ENCODE measurements at places on chromosomes 5 and 9.
A peak's percentile ranks its signal among the peaks of the same experiment; 100 is the strongest.

- DNase-seq = no peak
These were observed 77.3 kb downstream of the UBE2QL1 start for GRCh38 chr5:6525910-6526309.

- no peak for DNase-seq
These were observed 72.0 kb downstream of the ZFAND5 start for GRCh38 chr9:72292874-72293607.

- DNase-seq = no peak
These were observed 92.1 kb upstream of the COX7C start for GRCh38 chr5:86525622-86526021.

DNA sequence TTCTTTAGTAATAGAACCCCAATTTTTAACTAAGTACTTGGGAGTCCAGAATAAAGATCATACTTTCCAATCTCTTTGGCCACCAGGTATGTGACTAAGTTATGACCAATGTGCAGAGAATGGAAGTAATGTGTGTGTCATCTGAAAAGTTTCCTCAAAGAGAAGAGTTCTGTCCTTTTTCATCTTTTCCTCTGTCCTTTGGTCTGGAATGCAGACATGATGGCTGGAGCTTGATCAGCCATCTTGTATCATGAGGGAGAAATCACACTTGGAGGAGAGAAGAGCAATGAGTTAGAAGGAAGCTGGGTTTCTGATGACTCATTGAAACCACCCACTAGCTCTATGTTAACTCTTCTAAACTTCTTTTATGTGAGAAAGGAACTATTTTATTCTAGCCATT lies 5.5 kb upstream of the CPEB4 start:
- DNase-seq = no peak

- no peak for DNase-seq
These were observed 218.8 kb upstream of the MSX2 start for GRCh38 chr5:174505621-174506020.

DNA sequence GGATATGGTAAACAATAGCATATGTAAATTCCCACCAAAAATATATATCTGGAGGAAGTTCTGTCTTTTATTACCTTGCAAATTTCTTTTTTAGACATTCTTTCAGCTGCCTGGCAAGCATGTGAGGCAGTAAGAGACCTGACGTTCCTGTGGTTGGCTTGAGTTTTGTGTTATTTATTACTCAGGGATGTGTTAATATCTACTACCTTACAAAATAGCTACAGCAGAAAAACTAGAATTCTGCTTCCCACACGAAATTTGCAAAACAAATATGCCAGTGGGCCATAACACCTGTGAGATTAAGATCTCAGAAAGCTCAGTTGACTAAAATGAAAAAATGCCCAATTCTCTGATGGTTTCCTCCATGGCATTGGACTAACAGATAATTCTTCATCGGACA lies 274.2 kb downstream of the TMEM167A start:
- no peak for DNase-seq

- peak; percentile 64 for DNase-seq
These were observed 9.7 kb downstream of the ORM2 start for GRCh38 chr9:114339130-114339908.

GRCh38 chr5:97297063-97297703 lies 114.1 kb upstream of the RIOK2 start:
- DNase-seq = peak; percentile 23

GRCh38 chr5:30667293-30667692 lies 526.2 kb upstream of the CDH6 start:
- DNase-seq = no peak

All from activated CD8-positive, alpha-beta T cell treated with anti-CD3 and anti-CD28 coated beads, Interleukin-2, amount 10 ng/mL, durations not matched to agents 7 days and 5 days (primary cell).